Epithelial cell of proximal tubule (primary cell): ENCODE measurements at places on chromosomes 12 and 14. TPM values are rescaled to one million over a fixed set of nuclear protein-coding genes. Genes with fewer than 3 reads are reported as not detected.

DNA sequence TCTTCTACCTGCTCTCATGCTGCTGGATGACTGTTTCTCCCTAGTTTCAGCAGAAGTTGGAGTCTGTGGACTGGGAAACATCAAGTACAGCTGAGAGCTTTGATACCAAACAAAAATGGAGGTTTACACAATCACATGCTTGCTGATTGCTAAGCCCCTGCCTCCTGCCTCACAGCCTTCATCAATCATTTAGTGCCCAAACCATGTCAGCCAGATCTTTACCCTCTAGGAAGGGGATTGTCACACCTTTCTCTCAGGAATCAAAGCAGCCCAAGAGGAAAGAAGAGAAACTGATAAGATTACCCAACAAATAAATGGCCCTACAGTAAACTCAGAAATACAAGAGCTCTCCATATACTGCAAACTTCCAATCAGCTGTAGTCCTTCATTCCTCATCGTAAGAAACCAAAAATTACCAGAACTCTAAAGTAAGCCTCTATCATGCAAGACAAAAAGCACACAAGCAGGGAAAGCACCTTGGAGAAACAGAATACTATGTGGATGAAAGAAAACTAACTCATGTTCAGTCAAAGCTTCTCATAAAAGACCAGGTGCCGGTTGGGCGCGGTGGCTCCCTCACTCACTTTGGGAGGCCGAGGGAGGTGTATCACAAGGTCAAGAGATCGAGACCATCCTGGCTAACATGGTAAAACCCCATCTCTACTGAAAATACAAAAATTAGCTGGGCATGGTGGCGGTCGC, 63.6 kb upstream of the RESF1 start:
- no peak for DNase-seq

The GPR137C gene
- 1.1 and 1.7 TPM in 2 replicates for total RNA-seq

The MYRFL gene
- total RNA-seq: 0.07 TPM in 1 of 2 replicates, not detected in the other

The FAM222A gene
- total RNA-seq: 0.52 and 2.7 TPM in 2 replicates

The PPP1R1A gene
- 0.87 and 11.1 TPM in 2 replicates for total RNA-seq

GRCh38 chr14:92973261-92973797, 50.4 kb downstream of the CHGA start:
- peak; percentile 39 for DNase-seq

GRCh38 chr12:107844312-107844921, 69.9 kb downstream of the ASCL4 start:
- DNase-seq: no peak

GRCh38 chr12:40033242-40033630, 72.6 kb downstream of the SLC2A13 start:
- no peak for DNase-seq

The C12orf54 gene
- not detected in 2 replicates for total RNA-seq

- DNase-seq: no peak
These were observed 21.3 kb upstream of the LDHB start for GRCh38 chr12:21678959-21679358.

DNA sequence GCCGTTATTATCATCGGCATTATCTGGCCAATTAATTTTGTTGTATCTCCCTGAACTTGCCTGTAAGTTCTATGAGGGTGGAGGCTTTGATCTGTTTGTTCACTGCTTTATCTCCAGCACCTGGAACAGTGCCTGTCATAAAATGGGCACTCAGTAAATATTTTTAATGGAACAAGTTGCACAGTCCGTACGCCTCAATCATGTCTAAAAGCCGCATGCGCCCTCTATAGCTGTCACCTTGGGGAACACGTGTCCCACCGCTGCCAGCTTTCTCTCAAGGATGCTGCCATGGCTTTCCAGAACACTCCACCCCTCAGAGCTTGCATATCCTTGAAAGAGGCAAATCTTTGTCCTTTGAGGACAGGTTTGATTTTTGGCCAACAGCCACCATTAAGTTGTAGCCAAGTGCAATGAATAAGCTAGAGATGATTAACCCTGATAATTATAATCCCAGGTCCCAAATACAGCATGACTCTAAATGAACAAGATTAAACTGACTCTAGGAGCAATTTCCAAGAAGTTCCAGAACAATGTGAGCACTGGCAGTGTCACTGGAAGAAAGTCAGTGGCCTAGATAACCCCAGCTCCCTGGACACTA, 55.1 kb downstream of the ERH start:
- DNase-seq: no peak

The P2RX7 gene
- not detected in 2 replicates for total RNA-seq

The KCNC2 gene
- not detected in 2 replicates for total RNA-seq

DNA sequence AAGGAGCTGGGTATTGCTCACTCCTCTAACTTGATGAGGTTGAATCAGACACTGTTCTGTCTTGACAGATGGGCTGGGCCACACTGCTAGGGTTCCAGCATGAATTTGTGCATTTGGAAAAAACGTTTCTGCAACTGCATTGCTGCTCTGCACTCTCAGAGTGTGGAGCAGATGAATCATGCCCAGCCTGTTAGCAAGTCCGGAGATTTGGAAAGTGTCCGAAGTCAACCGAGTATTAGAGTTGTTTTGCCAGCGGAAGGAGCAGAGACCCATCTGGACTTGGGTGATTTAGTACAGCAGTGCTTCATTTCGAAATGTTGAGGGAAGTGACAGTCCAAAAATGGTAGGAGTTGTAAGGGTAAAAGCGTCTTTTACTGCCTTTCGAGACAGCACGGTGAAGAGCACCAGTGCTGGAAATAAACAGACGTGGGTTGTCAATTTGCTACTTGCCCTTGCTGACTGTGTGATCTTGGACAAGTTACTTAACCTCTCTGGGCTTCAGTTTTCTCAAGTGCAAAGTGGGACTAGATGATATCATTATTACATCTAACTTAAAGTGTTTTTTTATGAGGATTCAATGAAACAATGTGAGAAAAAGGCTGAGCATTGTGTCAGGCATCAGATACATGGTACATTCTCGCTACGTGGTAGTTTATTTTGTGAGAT, 139.5 kb downstream of the CHST11 start:
- DNase-seq: no peak

DNA sequence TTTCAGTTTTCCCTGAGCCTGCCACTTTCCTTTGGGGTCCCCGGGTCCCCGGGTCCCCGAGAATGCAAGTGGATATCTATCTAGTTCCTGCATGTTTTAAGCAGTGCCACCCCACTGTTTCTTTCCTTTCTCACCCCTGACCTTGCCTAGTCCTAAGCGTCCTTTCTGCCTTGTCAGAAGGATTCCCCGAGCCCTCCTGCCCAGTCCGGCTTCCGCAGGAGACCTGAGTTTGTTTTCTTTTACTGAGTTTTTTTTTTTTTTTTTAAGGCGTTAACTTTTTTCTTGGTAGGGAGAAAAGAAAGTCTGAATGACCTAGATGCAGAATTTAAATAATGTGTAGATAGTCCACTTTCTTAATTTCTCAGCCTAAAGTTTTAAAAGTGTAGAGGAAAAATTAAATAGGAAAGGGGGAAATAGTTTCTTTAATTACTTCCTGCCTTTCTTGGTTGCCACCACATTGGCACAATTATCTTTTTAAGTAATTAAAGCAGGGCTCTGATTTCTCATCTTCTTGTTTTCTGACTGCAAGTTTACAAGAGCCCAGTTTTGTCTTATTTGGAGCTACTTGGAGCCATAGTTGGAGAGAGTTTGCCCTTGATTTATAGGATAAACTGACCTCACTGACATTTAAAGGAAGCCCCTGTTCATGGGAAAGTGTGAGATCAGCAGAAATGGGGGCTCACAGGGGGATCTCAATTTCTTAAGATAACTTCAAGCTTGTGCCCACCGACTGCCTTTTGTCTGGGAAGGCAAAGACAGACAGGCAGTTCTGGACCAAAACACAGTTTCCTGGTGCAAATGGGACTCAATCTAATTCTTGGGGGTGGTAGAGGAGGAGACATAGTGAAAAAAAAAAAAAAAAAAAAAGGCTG, 2.9 kb downstream of the PAX9 start:
- no peak for DNase-seq

The NPFF gene
- total RNA-seq: not detected in 2 replicates

GRCh38 chr14:56324454-56324853, 206.2 kb downstream of the PELI2 start:
- no peak for DNase-seq

GRCh38 chr14:53764846-53765245, 191.8 kb downstream of the BMP4 start:
- no peak for DNase-seq

DNA sequence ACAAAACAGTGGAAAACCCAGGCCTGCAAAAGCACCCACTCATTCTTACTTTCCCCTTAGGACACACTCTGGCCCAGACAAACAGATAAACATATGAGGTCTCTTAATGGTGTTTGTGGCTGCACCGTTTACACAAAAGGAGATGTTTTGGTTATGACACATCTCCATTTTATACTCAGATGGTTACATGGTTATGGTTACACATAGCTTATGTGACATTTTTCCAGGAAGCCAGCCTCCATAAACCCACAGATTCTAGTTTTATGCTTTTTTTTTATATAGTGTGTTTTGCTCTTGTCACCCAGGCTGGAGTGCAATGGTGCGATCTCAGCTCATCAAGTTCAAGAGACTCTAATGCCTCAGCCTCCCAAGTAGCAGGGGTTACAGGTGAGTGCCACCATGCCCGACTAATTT, 3.5 kb upstream of the KLRD1 start:
- no peak for DNase-seq

DNA sequence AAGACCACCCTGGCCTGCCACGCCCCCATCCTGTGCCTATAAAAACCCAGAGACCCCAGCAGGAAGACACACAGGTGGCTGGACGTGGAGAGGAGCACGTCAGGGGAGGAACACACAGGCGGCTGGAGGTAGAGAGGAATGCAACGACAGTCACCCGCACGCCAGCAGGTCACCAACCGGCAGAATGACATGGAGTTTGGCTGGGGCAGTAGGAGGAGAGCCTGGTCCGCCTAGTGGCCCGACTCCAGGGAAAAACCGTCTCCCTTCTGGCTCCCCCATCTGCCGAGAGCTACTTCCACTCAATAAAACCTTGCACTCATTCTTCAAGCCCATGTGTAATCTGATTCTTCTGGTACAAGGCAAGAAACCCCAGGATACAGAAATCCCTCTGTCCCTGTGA, 62.7 kb upstream of the KCNH3 start:
- DNase-seq: no peak

- no peak for DNase-seq
These were observed 39.1 kb upstream of the NUDT4 start for GRCh38 chr12:93338598-93338997.

DNA sequence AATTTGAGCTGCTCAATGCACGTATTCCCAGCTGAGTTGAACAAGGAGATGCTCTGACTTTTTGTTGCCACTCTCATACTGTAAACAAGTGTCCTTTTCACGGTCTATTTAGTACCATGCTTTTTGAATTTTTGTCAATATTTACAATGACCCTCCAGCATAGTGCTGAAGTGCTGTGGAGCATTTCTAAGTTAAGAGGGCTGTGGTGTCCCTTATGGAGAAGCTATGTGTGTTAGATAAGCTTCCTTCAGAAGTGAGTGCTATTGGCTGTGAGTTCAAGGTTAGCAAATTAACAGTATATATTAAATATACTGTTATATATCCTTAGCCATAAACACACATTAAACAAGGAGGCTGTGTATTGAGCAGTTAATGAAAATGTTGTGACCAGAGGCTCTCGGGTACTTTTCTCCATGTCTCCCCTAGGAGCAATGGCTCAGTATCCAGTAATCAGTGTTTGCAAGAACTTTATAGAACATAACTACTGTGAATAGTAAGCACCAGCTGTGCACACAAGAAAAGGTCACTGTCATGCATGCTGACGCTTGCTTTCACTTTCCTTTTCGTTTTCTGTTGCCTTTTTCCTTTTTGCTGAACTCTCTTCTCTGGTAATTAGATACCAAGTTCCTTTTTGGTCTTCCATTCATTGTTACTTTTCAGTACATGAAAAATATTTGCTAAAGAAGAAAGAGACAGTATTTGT, 187.2 kb upstream of the NEDD1 start:
- no peak for DNase-seq

The KRT73 gene
- not detected in 2 replicates for total RNA-seq

DNA sequence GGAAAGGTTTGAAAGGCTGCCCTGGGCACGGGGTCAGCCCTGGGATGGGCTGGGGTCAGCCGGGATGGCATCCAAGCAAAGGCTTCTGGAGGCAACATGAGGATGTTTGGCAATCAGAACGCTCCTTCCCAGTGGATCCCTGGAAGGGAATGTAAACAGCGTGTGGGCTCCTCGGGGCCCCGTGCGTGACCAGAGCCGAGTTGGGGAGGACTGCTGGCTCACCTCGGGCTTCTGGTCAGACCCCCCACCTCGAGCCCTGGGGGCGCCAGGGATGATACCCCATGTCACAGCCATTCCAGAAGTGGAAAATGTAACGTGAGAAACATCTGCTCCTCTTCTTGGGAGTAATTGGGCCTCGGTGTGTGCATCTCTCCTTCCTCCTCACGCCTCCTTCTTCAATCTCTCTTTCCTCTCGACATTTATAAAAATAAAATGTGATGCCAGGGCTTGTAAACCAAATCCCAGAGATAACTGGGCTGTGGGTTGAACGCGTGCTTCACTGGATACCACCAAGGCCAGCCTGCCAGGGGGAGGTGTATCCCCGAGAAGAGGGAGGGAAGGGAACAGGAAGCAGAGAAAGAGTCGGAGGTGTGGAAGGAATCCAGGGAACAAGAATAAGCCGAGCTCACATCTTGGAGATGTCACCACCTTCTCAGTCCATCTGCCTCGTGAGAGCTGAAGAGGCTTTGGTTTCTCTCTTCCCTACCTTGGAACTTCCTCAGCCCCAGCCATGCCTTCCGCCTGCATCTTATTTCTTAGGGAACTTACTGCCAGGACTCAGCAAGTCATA, 144.8 kb downstream of the NUAK1 start:
- DNase-seq: no peak

The TCTN1 gene
- 11.4 and 15.3 TPM in 2 replicates for total RNA-seq

GRCh38 chr14:64726585-64726890, 22.3 kb downstream of the PLEKHG3 start:
- DNase-seq: no peak

The KLRF1 gene
- total RNA-seq: not detected in 2 replicates

The PIP4K2C gene
- total RNA-seq: 34.2 and 46.6 TPM in 2 replicates

DNA sequence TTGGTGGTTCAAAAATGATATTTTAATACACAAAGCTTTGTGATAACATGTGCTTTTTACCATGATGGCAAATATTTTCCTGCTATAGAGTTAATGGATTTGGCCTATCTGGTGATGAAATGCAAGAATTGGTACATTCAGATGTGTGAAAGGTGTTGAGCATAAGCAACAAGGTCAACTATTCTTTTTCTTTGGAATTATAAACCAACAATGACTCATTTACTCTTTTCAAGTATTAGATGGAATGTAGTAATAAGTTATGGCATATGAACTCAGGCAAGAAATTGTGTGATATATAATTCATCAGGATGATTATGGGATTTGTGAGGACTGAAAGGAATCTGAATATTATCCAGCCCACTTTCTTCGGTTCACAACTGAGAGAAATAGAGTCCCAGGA, 471.4 kb downstream of the ETNK1 start:
- no peak for DNase-seq

DNA sequence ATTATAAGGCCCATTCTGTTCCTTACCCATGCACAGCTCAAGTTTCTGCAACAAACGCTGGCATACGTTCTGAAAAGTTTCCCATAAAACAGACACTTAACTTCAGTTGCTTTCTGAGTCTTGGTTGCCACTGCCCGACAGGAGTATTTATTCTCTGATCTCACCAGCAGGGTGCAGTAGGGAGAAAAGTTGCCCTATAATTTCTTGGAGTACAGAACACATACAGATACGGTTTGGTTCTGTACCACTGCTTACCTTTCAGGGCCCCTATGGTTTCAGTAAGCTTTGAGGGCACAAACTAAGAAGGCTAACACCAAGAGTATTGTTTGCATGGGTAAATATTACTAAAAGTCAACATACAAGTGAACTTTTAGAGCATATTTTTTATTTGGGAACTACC, 77.9 kb downstream of the SPATA7 start:
- no peak for DNase-seq
